Right cardiac atrium (tissue), 5 donors: ENCODE measurements at places on chromosomes 6 and 20. TPM values are rescaled to one million over a fixed set of nuclear protein-coding genes. Genes with fewer than 3 reads are reported as not detected.
A peak's percentile ranks its signal among the peaks of the same experiment; 100 is the strongest.

C6orf136 gene
- 46.3 TPM for polyA plus RNA-seq

CHMP4B gene
- 126 TPM for polyA plus RNA-seq

SEMG1 gene
- not detected for polyA plus RNA-seq

ZNF391 gene
- polyA plus RNA-seq = 0.72 TPM

MAS1 gene
- polyA plus RNA-seq = 0.02 TPM

OPRL1 gene
- 0.81 TPM for polyA plus RNA-seq

CNBD2 gene
- 6.0 TPM for polyA plus RNA-seq

TSBP1 gene
- polyA plus RNA-seq = not detected

PGBD1 gene
- 2.3 TPM for polyA plus RNA-seq

DNA sequence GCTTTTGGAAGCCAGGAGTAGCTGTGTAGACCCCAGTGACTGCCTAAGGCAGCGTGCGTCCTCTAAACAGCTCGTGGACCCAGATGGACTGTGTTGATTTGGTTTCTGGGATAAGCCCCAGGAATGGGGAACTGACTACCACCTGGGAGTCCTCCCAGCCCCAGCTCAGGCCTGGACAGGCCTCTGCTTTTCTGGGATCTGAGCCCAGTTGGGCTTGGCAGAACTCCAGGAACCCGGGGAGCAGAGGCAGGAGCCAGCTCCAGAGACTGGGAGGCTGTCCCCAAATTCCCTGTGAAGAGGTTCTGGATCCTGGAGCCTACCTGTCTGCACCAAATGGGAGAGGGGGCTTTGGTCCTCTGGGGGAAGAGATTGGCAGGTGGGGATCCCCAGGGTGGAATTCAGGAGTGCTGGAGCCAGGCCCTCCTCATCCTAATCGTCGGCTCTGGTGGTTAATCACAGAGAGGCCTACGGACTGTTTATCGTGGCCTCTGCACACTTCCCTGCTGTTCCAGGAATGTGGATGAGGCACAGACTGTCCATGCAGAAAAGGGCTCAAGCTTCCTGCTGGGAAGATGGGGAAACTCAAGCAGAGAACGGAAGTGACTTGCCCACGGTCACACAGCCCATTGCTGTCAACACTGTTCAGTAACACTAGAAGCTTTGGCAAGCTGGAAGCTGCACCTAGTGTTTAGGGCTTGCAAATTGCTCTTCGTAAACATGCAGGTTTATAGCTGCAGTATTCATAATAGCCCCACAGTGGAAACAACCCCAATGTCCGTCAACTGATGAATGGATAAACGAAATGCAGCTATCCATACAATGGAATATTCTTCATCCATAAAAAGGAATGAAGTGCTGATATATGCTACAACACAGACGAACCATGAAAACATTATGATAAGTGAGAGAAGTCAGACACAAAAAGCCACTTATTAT lies 100.6 kb downstream of the KCNB1 start:
- peak; percentile 94 for DNase-seq

DNA sequence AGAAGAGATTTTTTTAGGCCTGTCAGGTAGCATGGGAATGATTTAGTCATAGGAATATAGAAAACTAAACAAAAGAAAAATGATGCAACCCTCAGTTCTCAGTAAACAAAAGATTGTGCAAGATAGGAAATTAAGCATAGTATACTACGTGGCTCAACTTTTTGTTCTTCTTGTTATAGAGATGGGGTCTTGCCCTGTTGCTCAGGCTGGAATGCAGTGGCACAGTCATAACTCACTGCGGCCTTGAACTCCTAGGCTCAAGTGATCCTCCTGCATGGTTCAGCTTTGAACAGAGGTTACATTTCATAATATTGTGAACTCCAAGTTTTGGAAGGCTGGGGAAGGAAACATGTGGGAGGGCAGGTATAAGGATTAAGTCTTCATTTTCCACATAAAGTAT lies 28.5 kb downstream of the SLX4IP start:
- no peak for DNase-seq

GRCh38 chr6:40222354-40222753 lies 288.1 kb upstream of the MOCS1 start:
- no peak for DNase-seq

DNA sequence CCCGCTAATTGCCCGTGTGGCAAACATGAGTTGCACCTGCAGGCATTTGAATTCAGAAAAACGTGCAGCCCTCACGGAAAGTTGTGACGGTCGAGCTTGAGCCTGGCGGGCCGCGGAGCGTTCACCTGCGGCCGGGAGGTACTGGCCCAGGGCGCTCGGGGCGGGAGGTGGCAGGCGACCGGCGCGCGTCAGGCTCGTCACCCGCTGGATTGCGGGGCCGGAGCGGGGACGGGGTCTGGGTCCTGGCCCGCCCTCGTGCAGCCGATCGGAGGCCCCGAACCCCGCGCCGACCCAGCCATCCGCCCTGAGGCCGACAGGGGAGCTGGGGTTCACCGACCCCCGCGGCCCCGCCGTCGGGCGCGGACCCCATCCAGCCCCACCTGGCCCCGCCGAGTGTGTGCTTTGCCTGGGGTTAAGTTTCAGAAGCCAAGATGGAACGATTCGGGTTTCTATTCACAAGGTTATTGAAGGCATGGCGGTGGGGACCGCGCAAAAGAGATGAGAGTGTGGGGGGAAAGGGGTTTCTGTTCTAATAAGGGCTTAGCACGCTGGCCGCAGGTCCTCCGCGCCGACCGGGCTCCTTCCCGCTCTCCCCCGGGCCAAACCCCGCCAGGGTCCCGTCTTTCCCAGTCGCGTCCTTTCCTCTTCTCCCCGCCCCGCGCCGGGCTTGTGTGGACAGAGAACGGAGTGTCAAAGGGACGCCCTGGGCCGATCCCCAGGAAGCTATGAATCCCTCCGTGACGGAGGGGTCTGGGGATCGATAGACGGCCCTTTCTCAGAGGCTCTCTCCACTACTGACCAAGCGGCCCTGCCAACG lies 1.6 kb upstream of the HEY2 start:
- DNase-seq = peak; percentile 47

DNA sequence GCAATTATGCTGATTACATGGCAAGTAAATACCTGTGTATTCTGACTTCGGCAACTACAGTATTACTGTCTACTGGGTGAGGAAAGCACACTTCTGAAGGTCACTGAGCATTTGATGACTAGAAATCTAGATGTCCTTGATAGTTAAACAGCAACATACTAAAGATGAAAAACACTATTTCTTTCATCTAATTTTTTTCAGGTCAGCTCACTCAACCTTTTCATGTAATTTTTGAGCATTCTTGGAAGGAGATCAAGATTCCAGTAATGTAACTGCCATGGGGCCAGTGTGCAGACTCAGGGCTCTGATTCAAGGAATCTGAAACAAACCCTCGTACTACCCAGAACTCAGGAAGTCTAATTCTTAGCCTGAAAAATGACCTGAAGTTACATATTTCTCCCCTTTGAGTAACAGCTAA lies 222.6 kb upstream of the TAB2 start:
- DNase-seq = no peak

- DNase-seq = no peak
Measured at GRCh38 chr6:167161851-167162467, 4.2 kb upstream of the GPR31 start.

GRCh38 chr6:81166770-81167169 lies 585.7 kb downstream of the TENT5A start:
- DNase-seq = no peak

GRCh38 chr6:54353975-54354374 lies 45.7 kb downstream of the TINAG start:
- no peak for DNase-seq

DNA sequence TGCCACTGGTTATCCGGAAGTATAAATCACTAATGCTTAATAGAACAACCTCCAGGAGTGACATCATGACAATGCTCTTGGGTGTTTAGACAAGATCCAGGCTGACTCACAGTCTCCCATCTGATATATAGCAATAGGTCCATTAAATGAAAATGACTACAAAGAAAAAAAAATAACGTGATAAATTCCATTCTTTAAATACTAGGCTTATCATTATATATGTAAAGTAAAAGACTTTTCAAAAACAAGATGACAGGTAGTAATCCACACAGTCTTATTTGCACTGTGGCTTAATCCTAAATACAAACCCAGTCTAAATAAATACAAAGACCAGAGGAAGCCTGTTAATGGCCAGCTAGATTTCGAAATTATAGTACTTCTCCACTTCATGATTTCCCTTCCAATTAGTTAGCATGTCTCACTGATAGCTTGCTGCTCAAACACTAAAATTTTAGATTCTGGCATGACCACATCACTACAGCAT lies 149.1 kb upstream of the BEND3 start:
- no peak for DNase-seq

DNA sequence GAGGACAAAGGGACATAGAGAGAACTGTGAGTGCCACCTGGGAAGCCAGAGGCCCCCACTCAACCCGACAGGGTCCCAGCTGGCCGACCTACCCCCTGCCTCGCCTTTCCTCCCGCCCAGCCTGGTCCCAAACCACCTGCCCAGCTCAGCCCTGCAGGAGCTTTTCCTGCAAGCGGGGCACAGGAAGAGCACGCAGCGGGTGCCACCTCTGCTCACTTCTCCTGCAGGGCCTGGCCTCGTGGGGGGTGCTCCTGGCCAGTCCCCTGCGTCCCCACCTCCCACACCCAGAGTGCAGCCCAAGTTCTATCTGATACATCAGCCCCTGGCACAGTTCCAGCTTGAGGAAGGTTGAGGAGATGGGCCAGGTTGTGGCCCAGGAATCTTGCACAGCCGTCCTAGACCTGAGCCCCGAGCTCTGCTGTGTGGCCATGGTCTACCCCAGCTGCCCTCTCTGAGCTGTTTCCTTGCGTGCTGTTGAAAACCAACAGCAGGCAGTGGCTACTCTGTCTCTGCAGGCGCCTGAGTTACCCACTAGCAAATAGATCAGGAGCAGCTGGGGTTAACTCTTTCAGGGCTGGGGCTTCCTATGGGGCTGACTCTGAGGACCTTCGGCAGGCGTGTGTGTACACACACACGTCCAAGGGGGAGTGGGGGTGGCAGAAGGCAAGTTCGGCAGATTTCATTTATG lies 1.7 kb downstream of the NECAB3 start:
- no peak for DNase-seq

GRCh38 chr6:52925042-52925441 lies 15.5 kb upstream of the GSTA3 start:
- DNase-seq = no peak

GRCh38 chr6:149273318-149273717 lies 44.2 kb upstream of the TAB2 start:
- DNase-seq = peak; percentile 15

DNA sequence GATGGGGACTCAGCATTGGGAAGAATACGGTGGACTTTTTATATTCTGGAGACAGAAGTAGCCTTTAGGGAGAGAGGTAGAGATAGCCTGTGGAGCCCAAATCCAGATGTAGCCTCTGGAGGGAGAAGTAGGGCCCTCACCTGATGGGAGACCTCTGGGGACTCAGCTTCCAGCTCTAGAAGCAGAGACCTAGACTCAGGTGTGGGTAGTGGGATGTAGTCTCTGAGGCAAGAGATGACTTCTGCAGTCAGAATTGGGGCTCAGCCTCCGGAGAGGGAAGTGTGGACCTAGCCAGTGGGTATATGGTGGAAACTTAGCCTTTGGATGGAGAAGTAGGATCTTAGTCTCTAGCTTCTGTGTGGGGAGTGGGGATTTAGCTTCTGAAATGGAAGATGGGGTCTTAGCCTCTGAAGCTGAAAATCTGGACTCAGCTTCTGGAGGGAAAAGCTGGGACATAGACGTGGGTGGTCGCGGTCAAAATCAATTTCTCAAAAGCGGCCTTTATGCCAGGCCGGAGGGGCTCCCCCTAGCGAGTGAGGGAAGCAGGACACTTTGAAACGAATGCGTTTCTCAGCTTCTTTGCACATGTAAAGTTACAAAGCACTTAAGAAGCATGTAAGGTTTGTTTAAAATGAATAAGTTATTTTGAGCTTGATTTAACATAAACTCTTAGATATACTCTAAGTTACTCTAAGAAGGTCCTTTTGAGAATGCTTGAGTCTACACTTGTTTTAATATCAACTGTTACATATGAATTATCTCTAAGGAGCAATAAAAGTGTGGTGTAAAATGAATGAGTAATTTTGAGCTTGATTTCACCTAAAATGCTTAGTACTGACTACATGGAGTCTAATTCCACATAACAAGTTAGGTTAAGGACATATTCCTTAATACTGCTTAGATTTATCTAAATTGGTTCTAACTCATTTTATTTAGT lies 12.9 kb upstream of the ZNF343 start:
- DNase-seq = no peak

- no peak for DNase-seq
Measured at GRCh38 chr6:46605091-46605797, 47.4 kb downstream of the CYP39A1 start.

DNA sequence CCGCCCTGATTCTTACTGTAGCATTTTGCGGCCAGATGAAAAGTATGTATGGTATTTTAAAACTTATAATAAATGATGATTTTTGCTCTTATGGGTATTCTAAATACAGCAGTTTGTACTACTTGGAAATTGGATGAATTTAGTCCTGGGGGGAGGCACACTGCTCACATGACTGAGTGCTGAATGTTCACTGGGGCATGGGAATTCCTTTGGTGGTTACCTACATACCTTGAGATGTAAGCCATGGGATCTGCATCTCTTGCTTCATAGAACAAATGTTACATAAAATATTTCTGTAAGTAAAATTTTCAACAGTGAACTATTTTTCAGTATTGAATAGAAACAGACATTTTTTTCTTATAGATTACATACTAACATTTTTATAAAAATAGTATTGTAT lies 71.1 kb downstream of the FIG4 start:
- DNase-seq = no peak

GRCh38 chr20:18879262-18879661 lies 65.7 kb downstream of the SCP2D1 start:
- DNase-seq = no peak

- no peak for DNase-seq
Measured at GRCh38 chr20:53783768-53784167, 190.1 kb upstream of the ZNF217 start.

DNA sequence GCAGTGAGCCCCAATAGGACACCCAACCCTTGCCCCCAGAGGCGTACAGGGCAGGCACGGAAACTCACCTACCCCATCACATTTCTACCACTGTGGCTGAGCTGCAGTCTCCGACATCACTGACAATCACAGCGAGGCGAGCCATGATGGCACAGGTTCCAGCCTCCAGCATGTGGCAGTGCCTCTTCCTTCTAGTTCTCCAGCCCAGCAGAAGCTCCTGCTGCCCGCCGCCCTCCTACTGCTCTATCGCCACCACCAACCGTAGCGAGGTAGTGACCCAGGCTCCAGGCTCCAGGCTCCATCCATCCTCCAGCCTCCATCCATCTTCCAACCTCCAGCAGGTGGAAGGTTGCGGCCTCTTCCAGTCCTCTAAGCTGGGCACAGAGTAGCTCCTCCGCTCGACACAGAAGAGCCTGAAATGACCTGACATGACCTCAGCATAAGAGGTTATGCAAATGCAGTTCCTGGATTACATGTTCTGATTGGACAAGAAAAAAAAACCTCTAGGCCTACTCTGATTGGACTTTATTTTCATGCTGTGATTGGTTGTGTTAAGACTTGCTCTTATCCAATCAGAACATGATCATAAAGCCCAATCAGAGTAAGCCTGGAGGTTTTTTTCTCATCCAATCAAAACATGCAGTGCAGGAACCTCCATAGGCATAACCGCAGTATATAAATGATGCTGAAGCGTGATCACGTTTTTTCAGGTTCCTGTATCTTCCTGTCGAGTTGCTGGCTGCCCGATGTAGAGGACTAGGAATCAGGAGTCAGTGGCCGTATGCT lies 438.9 kb upstream of the ZNF337 start:
- DNase-seq = no peak

- no peak for DNase-seq
Measured at GRCh38 chr20:19628570-19629134, 129.4 kb upstream of the RIN2 start.

GRCh38 chr6:39707962-39708683 lies 17.1 kb downstream of the KIF6 start:
- no peak for DNase-seq

GRCh38 chr6:137717074-137718073 lies 149.7 kb upstream of the TNFAIP3 start:
- DNase-seq = no peak
